Stromal cell of bone marrow (primary cell): ENCODE measurements at places on chromosomes 2 and 18.
A peak's percentile ranks its signal among the peaks of the same experiment; 100 is the strongest.

GRCh38 chr18:49359732-49360444 lies 100.6 kb downstream of the DYM start:
- DNase-seq: peak; percentile 80

- no peak for DNase-seq
Measured at GRCh38 chr2:80167284-80167808, 137.2 kb downstream of the LRRTM1 start.

- DNase-seq: no peak
Measured at GRCh38 chr2:219726916-219727315, 99.5 kb downstream of the SLC4A3 start.

- DNase-seq: no peak
Measured at GRCh38 chr18:22056950-22057349, 112.4 kb upstream of the GATA6 start.

GRCh38 chr18:9066817-9067306 lies 35.6 kb upstream of the NDUFV2 start:
- no peak for DNase-seq
